Central memory CD4-positive, alpha-beta T cell (primary cell): ENCODE measurements at places on chromosomes 3 and 15.

DNA sequence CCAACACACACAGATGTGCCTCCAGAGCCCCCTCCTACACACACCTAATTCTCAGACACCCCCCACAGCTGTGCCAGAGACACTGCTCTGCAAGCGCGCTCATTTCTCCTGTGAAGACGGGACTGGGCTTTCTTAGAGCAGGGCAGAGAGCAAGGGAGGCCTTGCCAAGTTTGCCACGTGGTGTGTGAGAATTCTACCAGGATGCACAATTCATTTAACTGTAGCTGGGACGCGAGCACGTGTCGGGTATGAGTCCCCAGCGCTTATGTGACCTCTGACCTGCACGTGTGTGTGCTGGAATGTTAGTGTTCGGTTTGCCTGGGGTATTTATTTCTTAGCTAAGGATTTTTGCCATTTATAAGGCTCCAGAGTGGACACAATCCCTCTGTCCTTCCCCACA, 37.0 kb downstream of the FEM1B start:
- no peak for DNase-seq

- no peak for DNase-seq
Measured at GRCh38 chr3:155912579-155913190, 42.2 kb downstream of the GMPS start.

GRCh38 chr3:17752436-17752835, 10.0 kb upstream of the TBC1D5 start:
- DNase-seq = no peak

DNA sequence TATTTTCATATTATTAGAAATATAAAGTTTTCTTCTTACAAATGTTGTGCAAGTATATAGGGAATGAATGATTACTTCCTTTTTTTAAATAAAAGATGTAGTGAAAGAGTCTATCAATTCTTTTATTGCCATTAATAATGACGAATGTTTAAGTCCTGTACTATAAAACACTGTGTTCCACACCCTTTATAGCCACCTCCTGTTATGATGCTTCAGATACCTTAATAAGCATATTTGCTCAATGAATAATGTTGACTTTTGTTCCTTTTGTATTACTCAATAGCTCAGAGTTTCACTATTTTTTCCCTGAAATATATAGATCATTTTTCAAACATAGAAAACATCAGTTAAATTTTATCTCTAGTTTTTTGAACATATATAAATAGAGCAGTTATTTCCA, 378.2 kb upstream of the THBS1 start:
- no peak for DNase-seq

DNA sequence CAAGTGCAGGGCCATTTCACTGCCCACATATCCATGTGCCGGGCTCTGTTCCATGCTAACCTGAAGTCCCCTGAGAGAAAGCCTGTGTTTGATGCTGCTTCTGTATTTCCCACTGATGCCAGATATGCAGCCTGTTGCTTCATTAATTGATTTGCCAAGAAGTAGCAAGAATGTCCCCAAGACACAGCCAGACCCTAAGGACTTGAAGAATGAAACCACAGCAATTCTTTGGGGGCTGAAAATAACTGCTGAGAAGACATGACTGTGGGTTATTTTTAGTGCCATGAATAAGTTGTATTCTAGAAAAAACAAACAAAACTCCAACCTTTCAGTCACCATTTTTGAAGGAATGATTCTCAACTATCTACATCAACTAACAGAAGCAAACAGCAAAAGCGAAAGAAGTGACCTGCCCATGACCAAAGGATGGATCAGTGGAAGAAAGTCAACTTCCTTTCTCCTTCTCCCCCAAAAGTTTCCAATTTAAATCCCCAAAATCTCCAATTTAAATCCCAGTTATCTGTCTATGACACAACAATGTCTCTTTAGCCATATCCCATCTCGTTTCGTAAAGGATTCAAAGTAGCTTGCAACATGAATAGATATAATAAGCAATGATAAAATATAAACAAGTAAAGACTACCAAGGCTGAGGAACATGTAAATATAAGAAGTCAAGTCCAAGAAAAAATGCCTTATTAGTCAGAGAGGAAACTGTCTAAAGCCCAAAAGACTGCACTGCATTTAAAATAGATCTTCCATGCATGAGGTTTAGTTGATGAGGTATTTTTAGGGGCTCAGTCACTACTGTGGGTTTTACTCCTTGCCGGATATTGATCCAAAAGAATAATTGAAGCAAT, 226.8 kb downstream of the DTWD1 start:
- no peak for DNase-seq

DNA sequence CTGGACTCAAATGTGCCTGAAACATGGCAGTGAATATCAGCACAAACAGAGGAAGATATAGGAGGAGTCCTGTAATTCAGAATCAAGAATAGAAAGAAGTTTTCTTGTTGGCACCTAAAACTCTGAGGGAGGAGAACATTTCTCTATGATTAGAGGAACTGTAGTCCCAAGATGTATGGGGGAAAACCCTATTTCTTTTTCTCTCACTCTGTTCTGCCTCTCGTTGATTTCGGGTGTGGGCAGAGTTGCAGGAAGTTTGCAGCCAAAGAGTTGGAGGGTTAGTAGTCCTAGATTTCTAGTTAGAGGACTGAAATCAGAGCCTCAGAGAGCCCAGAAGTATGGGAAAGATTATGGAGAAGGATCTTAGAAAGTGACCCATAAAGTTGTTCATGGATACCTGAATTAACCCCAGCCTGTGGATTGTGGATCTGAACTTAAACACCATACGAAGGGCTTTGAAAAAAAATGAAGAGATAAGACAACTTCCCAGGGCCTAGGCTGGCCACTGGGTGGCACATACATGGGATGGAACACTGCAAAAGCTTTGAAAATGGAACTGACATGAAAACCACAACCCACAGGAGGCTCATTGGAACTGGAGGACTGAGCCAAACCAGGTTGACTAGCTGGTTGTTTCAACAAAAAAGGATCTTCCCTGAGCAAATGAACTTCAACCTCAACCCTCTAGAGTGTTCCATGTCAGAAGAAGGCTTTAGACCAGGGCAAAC, 34.6 kb downstream of the FMN1 start:
- DNase-seq = no peak

- no peak for DNase-seq
Measured at GRCh38 chr3:11050666-11051323, 58.2 kb downstream of the SLC6A1 start.

GRCh38 chr3:60219501-60219900, 1031.8 kb downstream of the FHIT start:
- DNase-seq = no peak

DNA sequence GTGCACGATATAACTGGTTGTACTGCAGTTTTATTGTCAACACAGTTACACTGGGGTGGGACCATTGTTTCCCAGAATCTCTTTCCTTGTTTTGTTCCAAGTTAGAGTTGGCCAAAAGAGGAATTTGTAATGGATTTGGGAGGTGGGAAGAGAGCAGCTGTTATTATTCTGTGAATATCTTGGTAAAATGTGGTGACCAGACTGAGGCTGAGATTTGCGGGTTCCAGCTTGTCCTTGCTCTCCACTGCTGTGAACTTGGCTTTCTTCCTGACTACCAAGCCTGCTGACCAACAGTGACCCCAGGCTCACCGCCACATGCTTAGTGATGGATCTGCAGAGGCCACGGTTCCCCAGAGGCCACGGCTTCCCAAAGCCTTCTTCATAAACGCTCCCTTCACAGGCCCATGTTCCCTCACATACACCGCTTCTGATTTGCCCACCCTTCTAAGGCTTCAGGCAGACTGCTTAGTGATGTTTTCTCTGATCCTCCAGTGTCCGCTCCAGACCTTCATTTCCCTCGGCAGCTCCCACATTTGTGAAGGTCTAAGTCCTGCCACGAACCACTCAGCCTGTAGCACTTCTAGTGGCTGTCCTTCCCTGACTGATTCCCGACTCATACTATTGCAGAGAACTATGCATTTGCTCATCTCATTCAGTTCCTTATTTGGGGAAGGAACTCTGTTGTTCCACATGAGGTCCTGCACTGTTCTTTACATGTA, 525.5 kb upstream of the RGMA start:
- DNase-seq = no peak

DNA sequence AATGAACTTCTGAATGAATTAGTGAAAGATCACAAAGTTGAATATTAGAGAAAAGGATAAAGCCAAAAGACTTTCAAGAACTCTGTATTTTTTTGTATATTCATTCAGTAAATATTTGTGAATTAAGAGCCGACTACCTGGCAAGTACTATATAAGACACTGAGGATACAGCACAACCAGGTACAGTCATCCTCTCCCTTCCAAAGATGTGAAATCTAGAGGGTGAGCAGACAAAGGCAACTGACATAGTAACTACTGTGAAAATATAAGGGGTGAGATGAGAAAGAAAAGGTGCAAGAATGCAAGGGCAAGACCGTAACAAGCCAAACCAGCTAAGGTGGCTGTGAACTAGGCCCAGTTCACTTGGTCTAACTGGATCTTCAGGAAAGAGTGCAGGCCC, 974.6 kb upstream of the CFAP20DC start:
- no peak for DNase-seq

DNA sequence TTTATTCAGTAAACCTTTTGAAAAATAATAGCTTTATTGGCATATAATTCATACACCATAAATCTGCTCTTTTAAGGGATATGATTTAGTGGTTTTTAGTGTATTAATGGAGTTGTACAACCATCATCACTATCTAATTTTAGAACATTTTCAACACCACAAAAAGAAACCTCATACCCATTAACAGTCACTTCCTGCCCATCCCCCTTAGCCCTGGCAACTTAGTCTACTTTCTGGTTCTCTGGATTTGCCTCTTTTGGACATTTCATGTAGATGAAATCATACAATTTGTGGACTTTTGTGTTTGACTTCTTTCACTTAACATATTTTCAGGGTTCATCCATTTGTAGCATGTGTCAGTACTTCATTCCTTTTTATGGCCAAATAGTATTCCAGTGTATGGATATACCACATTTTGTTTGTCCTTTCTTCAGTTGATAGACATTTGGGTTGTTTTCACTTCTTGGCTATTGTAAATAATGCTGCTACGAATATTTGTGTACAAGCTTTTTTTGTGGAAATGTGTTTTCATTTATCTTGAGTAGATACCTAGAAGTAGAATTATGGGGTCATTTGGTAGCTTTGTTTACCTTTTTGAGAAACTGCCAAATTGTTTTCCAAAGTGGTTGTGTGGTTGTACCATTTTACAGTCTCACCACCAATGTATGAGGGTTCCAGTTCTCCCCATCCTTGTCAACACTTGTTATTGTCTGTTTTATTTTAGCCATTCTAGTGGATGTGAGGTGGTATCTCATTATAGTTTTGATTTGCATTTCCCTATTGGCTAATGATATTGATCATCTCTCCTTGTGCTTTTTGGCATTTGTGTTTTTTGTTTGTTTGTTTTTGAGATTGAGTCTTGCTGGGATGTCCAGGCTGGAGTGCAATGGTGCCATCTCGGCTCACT, 45.8 kb downstream of the SMAD3 start:
- no peak for DNase-seq

DNA sequence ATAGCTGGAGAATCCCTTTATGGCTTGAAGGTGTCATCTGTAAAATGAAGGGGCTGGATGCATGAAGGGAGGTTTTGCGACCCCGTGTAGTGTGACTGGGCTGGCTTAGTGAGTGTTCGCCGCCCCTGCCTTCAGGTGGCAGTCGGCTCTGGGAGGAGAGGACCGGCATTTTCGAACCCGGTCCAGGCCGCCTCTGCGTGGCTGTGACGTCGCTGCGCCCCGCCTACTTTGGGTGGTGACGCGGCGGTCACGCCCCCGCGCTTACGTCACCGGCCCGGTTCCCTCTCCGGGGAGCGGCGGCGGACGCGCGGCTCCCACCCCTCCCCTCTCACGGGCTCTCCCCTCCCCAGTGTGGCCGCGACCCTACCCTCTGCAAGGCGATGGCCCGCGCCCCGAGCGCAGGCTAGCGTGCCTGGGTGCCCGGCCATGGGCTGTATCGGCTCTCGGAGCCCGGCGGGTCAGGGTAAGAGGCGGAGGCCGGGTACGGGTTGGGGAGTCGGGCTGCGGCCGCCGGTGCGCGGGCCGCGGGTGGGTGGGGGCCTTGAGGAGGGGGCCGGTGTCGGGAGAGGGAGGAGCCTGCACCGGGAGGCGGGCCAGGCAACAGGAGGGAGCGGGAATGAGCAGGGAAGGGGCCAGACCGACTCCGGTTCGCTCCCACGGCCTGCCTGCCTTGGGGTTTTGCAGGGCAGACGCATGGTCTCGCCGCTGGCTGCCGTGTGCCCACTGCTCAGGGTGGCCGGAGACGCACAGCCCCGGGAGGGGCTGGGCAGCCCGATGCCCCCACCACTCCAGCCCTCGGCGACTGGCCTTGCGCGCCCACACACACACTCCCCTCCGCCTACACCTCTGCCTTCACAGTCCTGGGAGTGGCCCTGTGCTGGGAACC, 1.5 kb upstream of the FAM131A start:
- DNase-seq = peak; percentile 86

- DNase-seq = no peak
Measured at GRCh38 chr3:171695426-171695825, 114.9 kb downstream of the PLD1 start.

GRCh38 chr3:11168406-11168805, 14.1 kb downstream of the HRH1 start:
- no peak for DNase-seq

DNA sequence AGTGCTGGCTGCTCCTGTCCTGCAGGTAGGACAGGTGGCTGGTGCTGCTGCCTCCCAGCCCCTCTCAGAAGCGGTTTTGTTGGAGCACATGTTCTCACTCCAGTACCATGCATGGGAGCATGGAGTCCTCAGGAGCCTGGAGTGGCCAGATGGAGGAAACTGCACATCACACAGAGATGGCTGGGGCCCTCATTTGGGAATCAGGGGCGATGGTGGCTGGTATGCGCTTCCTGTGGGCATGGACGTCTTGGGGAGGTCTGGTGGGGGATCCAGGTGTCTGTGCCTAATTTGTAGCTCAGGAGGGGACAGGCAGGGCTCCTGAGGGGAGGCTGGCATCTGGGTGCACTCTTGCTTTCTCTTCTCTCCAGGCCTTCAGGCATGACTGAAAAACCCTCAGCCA, 168.2 kb downstream of the KLF13 start:
- no peak for DNase-seq

DNA sequence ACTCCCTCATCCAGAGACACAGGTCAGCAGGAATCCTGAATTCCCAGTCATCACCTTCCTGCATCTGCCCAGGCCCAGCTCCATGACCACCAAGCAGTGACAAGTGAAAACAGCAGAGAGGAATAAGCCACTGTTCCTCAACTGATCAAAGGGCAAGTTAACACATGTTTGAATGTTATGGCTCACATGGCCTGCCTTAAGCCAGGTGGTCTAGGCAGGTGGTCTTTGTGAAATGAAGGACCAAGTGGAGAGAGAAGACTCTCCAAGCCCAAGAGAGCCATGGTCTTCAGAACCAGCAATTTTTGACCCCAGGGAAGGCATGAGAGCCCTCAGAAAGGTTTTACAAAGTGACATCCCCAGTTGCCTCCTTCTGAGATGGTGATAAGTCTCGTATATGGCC, 161.8 kb downstream of the EPHB1 start:
- DNase-seq = no peak

GRCh38 chr3:62097121-62097520, 276.2 kb downstream of the FEZF2 start:
- DNase-seq = no peak

DNA sequence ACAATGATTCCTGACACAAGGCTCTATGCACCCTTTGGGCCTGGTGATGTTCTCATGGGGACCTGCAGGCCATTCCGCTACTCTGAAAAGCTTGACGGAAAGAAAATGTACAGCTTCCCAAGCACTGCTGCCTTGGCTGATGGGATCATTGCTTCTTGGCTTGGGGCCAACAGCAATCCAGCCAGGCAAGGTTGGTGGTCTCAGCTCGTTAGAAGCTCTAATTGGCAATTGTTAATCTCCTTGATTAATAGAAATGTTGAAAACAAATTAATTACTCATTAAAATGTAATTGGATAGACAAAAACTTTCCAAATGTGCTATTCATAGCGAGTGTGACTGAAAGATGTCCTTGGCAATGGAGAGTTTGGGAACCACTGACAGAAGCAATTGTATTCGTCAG, 16.3 kb upstream of the MYZAP start:
- DNase-seq = no peak
